B cell (primary cell): ENCODE measurements at places on chromosomes 7 and 10. TPM values are rescaled to one million over a fixed set of nuclear protein-coding genes. Genes with fewer than 3 reads are reported as not detected.

- DNase-seq, result no peak
Measured at GRCh38 chr7:106464651-106465050, 179.9 kb upstream of the NAMPT start.

- no peak for DNase-seq
Measured at GRCh38 chr7:154909241-154910105, 93.5 kb downstream of the PAXIP1 start.

- no peak for DNase-seq
Measured at GRCh38 chr7:112997831-112998230, 88.8 kb downstream of the GPR85 start.

Gene NANOS1
- polyA plus RNA-seq, result 0.03 and 0.16 TPM in 2 replicates

Gene OPTN
- polyA plus RNA-seq, result 5.2 and 12.0 TPM in 2 replicates

Gene ZNF800
- 22.6 and 28.8 TPM in 2 replicates for polyA plus RNA-seq

- DNase-seq, result no peak
Measured at GRCh38 chr7:25897261-25897782, 254.7 kb upstream of the NFE2L3 start.

GRCh38 chr10:79017882-79018520 is 50.8 kb upstream of the ZMIZ1 start:
- no peak for DNase-seq

Gene SCIN
- polyA plus RNA-seq, result 0.25 and 0.97 TPM in 2 replicates

Gene KBTBD2
- 38.9 and 89.3 TPM in 2 replicates for polyA plus RNA-seq

- DNase-seq, result no peak
Measured at GRCh38 chr10:121322776-121323175, 275.5 kb downstream of the FGFR2 start.

- no peak for DNase-seq
Measured at GRCh38 chr10:18738835-18739234, 79.6 kb downstream of the ARL5B start.
